RKO (cell line): ENCODE measurements at places on chromosomes 5 and 9.

GRCh38 chr5:168670881-168671575 is 91.9 kb upstream of the PANK3 start:
- DNase-seq, result no peak

GRCh38 chr5:74402553-74402952 is 238.0 kb downstream of the ENC1 start:
- no peak for DNase-seq

DNA sequence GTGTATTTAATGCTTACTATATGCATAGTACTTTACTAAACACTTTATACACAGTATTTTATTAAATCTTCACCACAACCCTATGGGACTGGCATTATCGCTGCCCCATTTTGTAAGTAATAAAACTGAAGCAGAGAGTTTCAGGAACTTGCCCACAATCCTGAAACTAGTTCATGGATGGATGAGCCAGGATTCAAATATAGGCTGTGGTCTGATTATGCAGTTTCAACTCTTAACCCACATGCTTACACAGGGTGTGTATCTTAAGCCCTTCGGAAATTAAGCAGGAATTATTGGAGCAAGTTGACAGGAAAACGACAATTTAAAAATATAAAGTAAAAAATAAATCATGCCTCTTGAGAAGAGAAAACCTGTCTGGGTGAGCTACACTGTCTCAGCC is 109.0 kb downstream of the ATP10B start:
- no peak for DNase-seq

DNA sequence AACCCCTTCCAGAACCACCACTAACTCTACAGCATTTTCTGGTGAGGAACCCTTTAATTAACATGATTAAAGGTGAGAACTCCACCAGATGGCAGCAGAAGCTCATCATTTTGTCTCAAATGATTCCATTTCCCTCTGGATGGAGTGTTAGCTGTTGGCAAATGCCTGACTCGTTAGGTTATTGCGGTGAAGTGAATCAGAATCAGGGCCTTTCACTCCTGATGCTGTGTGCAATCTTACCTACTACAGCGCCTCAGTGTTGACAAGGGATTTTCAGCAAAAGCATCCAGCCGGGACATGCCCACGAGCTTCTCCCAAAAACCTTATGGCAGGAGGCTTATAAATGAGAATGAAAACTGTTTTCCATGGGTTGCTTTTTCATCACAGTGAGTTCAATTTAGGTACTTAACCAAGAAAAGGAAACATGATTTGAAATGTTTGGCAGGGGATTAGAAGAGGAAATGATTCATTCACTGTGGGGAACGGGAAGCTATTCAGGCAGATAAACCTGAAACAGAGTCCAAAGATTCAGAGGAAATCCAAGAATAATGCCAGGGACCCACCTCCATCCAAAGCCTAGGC is 48.0 kb upstream of the CAST start:
- peak; percentile 96 for DNase-seq

DNA sequence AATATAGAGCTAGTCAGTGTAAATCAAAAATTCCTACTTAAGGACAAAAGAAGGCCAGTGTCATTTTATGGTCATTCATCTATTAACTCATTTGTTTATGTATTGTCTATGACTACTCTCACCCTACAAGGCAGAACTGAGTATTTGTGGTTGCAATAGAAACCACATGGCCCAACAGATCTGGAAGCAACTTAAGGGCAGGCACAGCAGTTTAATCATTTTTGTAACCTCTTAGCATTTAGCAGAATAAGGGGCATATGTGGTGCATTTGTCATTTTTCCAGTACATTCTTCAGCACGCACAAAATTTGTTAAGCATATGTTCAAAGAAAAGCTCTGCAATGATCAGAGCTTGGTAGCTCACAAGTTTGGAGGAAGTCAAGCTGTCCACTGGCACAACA is 1.1 kb downstream of the FKBP15 start:
- DNase-seq, result peak; percentile 85

GRCh38 chr5:55904152-55904551 is 53.0 kb downstream of the IL31RA start:
- no peak for DNase-seq

- no peak for DNase-seq
These were observed 18.5 kb downstream of the GBGT1 start for GRCh38 chr9:133144904-133145851.

DNA sequence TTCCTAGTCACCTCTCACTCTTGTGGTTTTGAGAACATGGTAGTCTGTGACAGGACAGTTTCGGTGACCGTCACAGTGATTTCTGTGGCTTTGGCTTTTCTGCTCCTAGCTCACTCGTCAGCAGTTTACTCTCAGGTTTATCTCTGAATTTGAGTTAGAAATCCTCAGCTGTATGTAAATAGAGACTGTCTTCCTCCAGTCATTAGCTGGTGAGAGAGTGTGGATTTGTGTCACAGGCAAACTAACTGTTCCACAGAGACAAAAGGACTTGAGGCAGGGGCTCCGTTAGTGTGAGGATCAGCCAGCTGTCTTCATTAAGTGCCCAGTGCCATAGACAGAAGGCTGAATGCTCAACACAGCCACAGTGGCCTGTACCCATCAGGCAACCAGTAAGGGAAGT is 131.4 kb downstream of the CD180 start:
- DNase-seq, result no peak

- peak; percentile 77 for DNase-seq
These were observed 123.6 kb downstream of the INVS start for GRCh38 chr9:100222674-100223073.

- no peak for DNase-seq
These were observed 84.0 kb upstream of the LMNB1 start for GRCh38 chr5:126692971-126693370.

GRCh38 chr5:16144416-16144815 is 35.2 kb downstream of the MARCHF11 start:
- DNase-seq, result no peak

- no peak for DNase-seq
These were observed 17.9 kb upstream of the KIF2A start for GRCh38 chr5:62288118-62288517.

GRCh38 chr9:79600466-79600865 is 28.7 kb downstream of the TLE4 start:
- no peak for DNase-seq

DNA sequence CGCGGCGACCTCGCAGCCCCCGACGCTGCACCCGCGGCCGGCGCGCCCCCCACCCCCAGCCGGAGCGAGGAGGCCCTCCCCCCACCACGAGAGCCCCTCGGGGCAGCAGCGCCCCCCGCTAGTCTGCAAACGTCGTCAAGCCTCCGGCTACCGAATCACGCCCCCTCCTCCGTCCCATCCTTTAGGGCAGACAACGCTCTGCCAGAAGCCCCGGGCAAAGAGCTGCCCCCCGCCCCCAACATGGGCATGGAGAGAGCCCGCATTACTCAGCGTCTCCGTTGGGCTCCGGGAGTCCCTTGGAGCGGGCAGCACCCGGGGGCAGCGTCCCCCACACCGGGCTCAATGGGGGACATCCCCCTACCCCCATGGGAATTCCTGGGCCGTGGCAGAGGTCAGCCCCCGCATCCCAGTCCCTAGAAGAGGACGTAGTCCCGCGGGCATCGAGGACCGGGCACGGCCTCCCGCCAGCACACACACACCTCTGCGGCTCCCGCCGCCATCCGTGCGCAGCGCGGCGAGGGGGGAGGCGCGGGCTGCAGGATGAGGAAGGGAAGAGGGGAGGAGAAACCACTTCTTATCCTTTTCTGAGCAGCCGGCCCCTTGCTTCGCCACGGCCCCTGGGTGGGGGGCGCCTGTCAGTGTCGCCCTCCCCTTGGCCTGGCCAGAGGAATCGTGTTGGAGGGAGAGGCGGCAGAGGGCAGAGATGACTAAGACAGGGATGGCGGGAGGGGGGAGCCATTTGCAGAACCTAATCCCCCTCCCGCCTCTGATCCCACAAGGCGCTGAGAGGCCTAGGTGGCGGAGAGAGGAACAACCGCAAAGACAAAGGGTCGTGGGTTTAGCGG is 750 bp downstream of the DNM1 start:
- no peak for DNase-seq

DNA sequence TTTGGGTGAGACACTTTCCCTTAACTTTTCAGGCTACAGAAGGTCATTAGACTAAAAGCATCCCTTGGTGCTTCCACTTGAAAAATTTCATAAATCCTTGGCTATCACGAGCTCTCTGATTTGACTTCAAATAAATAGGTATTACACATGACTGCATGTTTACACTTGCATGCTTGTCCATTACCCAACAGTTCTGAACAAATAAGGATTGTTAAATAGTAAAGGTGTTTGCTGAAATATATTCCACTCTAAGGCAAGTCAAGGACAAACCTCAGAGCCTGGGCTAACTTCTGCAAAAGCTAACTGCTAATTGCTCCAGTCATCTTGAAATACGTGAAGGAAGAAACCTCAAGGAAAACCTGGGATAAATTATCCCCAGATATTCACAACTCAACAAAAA is 14.5 kb downstream of the FBXW2 start:
- no peak for DNase-seq

- no peak for DNase-seq
These were observed 25.6 kb upstream of the LARP1 start for GRCh38 chr5:154729613-154730012.

DNA sequence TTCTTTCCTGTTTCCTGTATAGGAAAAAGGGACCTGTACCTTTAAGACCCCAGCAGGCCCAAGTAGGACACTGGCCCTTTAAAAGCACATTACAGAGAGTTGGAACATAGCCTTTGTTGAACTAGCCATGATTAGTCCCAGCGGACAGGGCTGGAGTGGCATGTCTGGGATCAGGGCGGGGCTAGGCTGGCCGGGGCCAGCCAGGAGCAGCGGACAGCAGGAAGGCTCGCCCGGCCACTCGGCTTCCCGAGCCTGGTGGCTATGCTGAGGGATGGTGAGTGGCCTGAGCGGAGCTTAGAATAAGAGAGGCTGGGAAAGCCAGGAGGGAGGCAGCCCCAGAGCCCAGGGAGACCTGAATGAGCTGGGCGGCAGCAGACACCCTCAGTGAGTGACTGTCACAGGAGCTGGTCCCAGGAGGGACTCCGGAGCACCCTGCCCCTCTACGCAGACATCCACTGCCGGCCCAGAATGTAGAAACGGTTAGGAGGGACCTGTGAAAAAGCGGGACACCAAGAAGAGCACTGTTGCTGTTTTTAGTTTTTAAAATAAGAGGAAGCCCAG is 92.1 kb downstream of the DAB2IP start:
- peak; percentile 93 for DNase-seq

DNA sequence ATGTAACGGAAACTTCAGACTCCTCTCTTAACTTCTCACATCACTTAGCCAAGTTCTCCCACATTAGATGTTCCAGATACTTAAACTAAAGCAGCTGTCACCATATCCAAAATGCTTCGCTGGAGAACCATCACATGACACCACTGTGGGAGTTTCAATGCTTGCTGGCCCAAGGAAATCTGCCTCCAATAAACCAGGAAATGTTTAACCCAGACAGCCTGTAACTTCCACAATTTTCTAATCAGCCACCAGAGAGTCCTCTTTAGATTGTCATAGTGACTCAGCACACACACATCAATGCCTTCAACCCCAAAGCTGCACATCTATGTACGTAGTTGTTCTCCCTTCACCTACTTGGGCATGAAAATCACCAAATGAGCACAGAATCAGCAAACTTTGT is 118.7 kb downstream of the LPAR1 start:
- DNase-seq, result peak; percentile 27

DNA sequence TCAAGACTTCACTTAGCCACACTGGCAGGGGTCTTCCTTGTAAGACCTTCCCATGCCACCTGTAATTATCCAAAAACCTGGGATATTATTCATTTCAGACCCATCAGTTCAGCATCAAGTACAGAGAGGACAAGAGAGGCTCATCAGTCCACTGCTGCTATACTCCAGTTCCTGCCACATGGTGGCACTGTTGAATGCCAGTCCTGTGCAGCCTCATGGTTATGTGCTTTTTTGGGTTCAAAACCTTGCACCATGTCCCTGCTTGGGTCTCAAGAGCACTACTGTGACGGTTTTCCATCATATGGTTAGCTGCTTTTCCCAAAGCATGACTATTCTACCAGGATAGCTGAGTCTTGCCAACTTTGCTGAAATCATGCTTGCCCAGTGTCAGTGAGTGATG is 8.5 kb downstream of the PTGS1 start:
- DNase-seq, result peak; percentile 15

DNA sequence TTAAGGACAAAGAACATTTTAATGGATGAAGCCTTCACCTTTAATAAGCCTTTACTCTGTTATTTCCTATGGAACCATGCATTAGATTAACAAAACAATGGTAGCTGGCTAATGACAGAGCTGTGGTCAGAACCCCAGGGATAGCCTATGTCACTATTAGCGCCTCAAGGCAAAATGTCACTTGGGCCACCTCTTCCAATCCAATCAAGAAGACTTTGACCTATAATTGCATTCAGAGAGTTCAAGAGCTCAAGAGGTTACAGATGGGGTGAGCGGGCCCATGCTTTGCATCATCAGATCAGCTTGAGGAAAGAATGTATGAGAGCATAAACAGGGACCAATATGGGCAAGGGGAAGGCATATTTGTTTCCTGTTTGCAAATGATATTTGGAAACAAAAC is 425.1 kb downstream of the ARHGEF28 start:
- no peak for DNase-seq
